ENCODE measurements at places on chromosomes 1 and 21.

DNA sequence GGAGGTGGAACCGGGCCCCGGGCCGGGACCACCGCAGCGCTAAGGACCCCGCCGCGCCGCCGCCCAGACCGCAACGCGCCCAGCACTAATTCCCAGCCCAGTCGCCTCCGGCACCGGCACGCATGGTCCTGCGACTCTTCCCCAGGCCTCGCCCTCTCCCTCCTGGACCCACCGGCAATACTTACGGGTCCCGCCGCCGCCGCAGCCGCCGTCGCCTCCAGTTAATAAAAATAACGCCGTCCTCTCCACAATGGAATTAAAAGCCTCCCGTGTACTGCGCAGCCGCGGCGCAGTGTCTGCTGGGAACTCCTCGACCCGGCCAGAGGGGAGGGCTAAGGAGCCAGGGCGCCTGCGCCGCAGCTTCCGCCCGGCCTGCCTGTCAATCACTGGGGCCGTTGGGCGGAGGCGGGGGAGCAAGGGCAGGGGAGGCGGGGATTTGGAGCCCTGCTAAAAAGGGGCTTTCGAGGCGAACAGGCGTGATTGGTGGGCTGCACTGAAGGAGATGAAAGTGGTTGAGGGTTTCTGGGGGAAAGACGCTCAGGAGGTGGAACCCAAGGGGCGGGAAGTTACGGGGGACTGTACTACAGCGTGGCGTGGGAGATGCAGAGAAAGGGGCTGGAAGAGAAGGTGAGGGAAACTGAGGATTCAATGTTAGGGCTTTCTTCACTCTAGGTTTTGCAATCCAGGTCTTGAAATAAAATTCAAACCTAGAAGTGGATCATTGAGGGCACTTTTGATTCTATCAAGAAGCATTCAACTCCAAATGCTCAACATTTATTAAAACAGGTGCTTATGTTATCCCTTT lies at the start of gene ZNF281:
Gene ZNF281 (minus strand): TSS at position 276 of the 805 bp plus-strand sequence. CDS start 331 bp downstream, outside the sequence.
- ATAC-seq = peak; percentile 99

- no peak for ATAC-seq
These were observed 15.1 kb downstream of the EVI5 start for GRCh38 chr1:92769856-92770255.

GRCh38 chr1:44151332-44151731 lies 9.9 kb upstream of the KLF18 start:
- ATAC-seq = peak; percentile 53

DNA sequence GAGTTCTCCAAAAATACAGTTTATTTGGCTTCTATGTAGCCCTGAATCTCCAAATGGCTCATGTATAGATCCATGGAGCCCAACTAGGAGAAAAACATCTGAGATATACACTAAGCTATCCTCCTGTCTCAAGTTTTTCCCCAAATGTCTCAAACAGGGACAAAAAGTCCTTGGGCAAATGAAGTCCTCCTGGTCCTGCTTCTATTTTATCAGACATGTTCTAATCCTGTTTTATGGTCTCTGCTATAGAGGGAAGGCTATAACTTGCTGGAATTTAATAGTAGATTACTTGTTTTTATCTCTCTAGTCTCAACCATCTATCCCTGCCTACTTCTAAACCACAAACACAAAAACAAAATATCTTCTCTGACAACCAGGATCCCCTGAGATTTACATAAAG lies 26.9 kb downstream of the CRP start:
- ATAC-seq = no peak

GRCh38 chr1:16289959-16290358 lies 53.0 kb upstream of the CPLANE2 start:
- no peak for ATAC-seq

- no peak for ATAC-seq
These were observed 1.1 kb downstream of the SYNC start for GRCh38 chr1:32701421-32701911.

DNA sequence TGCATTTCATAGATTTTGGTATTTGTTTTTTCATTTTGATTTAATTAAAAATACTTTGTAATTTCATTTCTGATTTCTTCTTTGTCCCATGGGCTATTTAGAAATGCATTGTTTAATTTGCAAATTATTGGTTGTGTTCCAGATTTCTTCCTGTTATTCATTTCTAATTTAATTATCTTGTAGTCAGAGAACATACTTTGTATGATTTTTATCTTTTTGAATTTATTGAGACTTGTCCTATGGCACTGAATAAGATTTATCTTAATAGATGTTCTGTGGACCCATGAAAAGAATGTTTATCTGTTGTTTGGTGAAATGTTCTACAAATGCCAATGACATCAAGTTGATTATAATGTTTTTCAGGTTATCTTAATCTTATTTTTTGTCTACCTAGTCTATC lies 16.1 kb upstream of the TRABD2B start:
- no peak for ATAC-seq

GRCh38 chr1:57854436-57854835 lies 430.6 kb upstream of the DAB1 start:
- no peak for ATAC-seq

GRCh38 chr21:36751383-36751782 lies 52.5 kb downstream of the SIM2 start:
- no peak for ATAC-seq

- ATAC-seq = no peak
These were observed 139.7 kb downstream of the TSEN15 start for GRCh38 chr1:184191181-184191621.

- ATAC-seq = no peak
These were observed 15.3 kb upstream of the TTC34 start for GRCh38 chr1:2816786-2817185.

GRCh38 chr1:41882486-41882885 lies 36.2 kb downstream of the HIVEP3 start:
- ATAC-seq = peak; percentile 51

DNA sequence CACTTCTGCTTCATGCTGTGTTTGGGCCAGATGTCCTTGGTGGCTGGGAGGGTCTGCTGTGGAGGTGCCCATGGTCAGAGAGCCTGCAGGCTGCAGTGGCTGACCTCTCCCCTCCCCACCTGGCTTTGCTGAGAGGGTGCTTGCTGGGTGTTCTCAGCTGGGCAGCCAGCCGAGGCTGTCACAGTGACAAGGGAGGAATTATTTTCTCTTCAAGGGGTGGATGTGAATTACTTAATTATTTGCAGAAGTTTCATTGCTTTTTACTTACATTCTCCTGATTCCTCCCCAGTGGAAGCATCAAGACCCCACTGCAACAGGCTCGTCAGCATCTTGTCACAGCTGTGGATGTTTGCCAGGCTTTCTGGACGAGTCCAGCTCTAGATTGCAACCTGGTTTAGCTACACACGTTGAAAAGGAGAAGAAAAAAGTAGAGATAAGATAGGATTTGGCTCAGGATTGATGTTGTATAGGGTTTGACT lies 70.3 kb downstream of the GALNT2 start:
- ATAC-seq = no peak

GRCh38 chr1:67040405-67040804 lies 13.5 kb downstream of the SLC35D1 start:
- no peak for ATAC-seq

Data from activated T-helper 17 cell treated with anti-CD3 and anti-CD28 coated beads, Interleukin-2, amount 50 U/mL, for 72 hours (primary cell).